ENCODE measurements at places on chromosomes 7 and 10.

GRCh38 chr10:24902400-24902728, 50.0 kb downstream of the PRTFDC1 start:
- DNase-seq, result no peak

GRCh38 chr10:99920486-99920885, 89.3 kb downstream of the DNMBP start:
- no peak for DNase-seq

- no peak for DNase-seq
Observed at GRCh38 chr7:157394246-157395191, 57.7 kb downstream of the DNAJB6 start.

DNA sequence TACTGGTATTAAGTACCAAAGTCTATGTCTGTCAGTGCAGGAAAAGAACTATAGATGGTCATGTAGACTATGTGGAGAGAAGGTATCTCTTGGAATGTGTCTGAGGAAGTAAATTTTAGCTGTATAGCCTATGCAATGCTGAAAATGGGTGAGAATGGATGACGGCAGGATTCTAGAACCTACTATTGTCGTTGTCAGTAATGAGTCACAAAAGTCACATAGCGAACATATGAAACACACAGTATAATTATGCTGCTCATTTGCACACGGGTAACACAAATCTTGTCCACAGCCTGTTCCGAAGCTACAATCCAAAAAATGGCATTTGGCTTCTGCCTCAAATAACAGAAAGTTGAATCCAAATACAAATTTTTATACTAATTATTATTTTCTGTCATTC, 33.6 kb upstream of the KMT2E start:
- DNase-seq, result no peak

- no peak for DNase-seq
Observed at GRCh38 chr10:30092151-30092790, 32.9 kb upstream of the JCAD start.

- no peak for DNase-seq
Observed at GRCh38 chr10:31581741-31582323, 262.8 kb downstream of the ZEB1 start.

DNA sequence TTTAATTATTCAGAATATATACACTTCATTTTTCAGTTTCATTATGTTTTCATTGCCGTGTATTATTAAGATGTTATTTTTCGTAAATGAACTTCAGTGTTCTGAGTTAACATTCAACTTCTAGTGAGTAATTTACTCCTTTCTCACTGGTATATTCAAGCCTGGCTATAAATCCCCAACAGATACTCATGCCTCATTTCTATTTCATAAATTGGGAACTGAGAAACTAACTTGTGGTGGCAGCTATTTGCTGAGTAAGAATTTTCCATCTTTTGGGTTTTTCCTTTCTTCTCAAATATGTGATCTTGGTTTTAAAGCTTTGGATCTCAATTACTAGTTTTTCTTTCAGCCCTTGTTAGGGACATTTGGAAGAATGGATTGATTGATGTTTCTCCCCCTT, 281.1 kb downstream of the CDK14 start:
- no peak for DNase-seq

GRCh38 chr10:115558252-115558651, 465.1 kb downstream of the ATRNL1 start:
- DNase-seq, result no peak

DNA sequence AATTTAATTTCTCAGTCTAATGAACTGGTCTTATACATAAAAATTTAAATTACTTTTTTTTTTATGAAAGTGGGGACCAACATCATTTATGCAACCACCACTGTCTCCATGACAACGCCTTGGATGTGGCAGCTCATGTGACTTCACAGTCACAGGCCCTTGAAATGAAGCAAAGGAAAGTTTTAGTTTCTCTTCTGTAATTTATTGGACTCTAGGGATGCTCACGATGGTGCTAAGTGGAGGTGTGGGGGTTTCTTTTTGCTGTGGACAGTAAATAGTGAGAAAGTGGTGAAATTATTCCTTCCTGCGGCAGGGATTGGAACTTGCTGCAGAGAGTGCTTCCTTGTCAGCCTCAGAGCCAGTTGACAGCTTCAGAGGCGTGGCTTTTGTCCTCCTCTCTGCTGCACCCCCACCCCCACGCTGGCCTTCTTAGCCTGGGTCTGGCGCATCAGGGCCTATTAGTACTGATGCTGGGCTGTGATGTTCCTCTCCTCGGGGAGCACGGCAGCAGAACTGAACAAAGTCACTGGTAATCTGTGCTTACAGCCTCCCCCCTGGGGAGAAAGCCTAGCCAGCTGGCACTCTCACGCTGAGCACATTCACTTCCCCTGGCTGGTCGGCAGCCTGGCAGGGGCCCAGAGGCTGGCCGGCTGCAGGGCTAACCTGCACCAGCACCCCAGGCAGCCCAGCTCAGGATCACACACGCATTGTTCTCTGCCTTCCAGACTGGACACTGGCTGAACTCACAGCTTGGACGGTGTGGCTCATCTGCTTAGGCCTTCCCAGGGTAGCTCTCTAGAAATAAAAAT, 517.5 kb upstream of the GALNT17 start:
- DNase-seq, result peak; percentile 44

GRCh38 chr7:77266291-77266794, 66.7 kb upstream of the FGL2 start:
- no peak for DNase-seq

Measured in B cell (primary cell).